Urothelium cell line (cell line): ENCODE measurements at places on chromosomes 5 and 9.

- DNase-seq = no peak
Observed at GRCh38 chr5:73763300-73764032, 137.5 kb downstream of the ARHGEF28 start.

DNA sequence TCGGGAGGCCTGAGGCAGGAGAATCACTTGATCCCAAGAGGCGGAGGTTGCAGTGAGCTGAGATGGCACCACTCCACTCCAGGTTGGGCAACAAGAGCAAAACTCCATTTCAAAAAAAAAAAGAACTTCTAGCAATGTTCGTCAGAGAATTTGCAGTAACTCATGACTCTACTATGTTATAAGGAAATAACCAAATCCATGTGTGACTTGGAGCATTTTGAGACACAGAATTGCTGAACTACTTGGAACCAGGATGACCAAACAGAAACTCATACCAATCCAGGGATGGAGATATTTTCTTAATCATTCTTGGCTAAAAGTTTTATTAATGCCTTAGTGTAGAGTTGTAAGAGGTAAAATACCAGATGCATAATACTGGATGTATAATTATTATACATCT lies 99.9 kb upstream of the BNC2 start:
- DNase-seq = no peak

DNA sequence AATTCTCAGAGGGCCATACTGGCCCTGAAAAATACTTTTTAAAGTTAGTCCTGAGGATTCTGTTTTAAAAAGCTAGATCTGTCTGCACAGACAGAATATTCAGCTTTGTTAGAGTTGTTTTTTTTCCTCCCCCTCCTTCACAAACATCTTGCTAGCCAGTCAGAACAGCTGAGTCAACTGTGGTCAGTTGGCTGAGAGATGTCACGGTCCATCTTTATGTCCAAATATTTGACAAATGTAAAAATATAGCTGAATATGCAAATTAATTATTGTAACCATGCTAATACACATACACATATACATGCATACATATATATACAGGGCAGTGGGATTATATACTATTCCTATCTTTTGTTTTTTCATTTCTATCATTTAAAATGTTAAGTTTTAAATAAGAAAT lies 33.9 kb downstream of the UNC13B start:
- DNase-seq = no peak

- DNase-seq = no peak
Observed at GRCh38 chr9:76571743-76572146, 112.8 kb downstream of the GCNT1 start.

DNA sequence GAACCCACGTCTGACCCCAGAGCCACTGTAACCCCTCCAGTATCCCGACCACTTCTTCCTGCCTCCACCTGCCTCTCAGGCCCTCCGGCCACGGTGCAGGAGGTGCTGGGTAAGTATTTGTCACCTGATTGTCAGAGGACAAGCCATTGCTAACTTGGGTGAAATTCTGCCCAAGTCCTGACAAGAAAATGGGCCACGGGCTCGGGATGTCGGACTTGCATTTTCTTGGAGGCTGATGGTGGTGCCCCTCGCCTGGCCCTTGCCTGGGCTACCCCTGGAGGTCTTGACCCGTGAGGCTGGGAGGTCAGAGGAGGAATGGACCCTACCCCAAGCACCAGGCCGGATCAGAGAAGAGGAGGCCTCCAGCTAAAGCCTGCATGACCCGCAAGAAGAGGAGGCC lies 149.7 kb upstream of the COL5A1 start:
- no peak for DNase-seq

- no peak for DNase-seq
Observed at GRCh38 chr9:38185647-38186403, 116.8 kb upstream of the SHB start.

GRCh38 chr5:125411071-125411743 lies 664.8 kb upstream of the ZNF608 start:
- peak; percentile 40 for DNase-seq

DNA sequence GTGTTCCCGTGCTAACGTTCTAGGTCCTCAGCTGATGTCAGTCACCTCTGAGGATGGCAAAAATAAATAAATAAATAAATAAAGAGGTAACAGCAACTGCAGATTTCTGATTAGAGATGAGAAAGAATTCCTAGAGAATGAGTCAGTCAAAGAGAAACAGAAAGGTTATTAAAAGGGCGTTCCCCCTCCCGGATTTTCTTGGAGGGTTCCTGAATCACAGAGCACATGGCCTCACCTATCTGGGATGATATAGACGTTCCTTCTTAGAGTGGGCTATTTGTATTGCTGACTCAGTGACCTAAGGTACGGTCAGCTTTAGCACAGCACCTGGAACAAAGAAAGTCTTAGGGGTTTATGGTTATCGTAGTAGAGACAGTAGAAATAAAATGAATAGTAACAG lies 30.6 kb downstream of the HTR4 start:
- DNase-seq = peak; percentile 60

GRCh38 chr5:56305001-56305950 lies 72.1 kb upstream of the ANKRD55 start:
- no peak for DNase-seq

DNA sequence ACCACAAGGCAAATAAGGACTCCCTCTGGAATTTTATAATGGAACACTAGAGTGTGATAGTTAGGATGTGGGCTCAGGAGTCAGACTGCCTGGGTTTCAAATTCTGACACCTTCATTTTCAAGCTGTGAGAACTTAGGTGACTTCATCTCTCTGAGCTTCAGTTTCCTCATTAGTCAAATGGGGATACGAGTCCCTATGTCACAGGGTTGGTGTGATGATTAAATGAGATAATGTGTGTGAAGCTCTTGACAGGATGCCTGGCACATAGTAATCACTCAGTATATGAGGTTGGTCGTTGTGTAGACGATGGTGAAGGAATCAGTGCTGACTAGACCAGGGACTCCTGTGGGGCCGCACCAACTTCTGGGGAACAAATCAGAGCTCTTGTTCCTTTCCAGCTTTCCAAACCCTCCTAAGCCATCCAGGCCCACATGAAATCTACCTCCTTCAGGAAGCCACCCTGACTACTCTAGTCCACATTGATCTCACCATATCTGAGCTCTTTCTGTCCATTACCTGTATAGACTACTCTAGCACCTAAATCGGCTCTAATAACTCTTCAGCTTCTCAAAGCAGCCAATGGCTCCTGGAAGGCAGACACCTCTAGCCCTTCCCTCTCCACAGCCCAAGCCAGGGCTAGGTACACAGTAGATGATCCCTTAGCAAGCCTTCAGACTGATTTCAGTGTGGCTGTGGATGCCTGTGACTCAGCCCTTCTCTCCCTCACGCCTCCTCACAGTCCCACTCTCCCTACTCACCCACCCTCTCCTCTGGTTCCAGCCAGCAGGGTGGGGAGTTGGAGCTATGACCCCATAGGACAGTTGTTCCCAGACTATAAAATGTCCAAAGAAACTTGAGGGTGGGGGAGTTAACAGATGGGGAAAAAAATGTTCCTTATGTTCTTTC lies 2.5 kb upstream of the TCF7 start:
- DNase-seq = peak; percentile 24

GRCh38 chr9:125370786-125371185 lies 109.2 kb downstream of the GAPVD1 start:
- no peak for DNase-seq

GRCh38 chr9:33498387-33498786 lies 24.7 kb upstream of the NOL6 start:
- no peak for DNase-seq

DNA sequence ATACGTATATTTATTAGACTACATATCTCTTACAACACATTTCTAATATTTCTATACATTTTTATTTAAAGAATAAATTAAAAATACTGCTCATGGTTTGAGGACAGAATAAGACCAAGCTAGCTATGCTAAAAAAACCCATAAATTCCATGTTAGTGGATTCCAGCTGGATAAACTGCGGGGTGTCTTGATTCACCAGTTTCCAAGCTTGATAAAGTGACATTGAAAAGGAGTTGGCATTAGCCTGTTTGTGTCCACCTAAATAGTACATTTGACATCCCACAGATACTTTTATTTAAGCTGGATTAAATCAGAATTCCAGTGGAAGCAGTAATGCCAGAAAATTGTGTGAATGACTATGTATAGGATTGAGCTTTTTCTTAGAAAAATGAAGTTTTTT lies 80.1 kb downstream of the GABRA6 start:
- no peak for DNase-seq

DNA sequence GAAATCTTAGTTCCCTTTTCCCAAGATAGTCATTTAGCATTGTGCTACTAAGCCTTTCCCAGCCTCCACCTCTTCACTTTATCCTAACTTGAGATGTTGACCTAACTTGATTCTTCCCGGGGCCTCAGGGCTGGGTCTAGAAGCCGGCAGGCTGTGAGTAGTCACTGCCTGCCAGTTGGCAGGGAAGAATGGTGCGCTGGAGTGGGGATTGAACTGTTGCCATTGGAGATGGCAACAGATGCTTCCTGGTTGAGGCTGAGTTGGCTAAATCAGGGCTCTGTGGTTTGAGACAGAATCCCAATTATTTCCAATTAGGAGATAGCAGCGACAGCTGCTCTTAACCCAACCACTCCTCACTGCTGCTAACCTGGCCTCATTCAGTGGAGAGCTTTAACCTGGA lies 343.1 kb downstream of the BRINP1 start:
- DNase-seq = no peak

DNA sequence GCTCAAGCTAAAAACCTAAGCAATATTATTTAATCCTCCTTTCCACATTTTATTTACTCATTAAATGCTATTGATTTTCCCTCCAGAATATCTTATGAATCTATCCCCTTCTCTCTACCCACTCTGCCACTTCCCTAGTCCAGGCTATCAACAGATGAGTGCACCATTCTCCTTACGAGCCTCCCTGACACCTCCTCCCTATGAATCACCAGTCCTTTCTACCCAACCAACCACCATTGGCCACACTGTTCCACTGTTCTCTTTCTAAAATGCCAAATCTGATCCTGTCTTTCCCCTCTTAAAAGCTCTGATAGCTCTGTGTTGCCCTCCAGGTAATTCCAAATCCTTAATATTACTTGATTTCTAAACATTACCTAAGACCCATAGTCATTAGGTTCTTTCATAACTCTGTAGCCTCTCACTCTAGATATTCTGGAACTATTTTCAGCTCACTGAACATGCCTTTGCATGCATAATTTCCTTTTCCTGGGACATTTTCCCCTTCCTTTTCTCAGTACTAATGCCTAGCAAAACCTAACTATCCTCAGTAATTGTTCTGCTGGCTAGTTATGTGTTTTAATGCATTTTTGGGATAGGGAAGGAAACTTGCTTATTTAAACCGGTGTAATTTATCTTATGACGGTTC lies 126.3 kb downstream of the UNC13B start:
- no peak for DNase-seq

DNA sequence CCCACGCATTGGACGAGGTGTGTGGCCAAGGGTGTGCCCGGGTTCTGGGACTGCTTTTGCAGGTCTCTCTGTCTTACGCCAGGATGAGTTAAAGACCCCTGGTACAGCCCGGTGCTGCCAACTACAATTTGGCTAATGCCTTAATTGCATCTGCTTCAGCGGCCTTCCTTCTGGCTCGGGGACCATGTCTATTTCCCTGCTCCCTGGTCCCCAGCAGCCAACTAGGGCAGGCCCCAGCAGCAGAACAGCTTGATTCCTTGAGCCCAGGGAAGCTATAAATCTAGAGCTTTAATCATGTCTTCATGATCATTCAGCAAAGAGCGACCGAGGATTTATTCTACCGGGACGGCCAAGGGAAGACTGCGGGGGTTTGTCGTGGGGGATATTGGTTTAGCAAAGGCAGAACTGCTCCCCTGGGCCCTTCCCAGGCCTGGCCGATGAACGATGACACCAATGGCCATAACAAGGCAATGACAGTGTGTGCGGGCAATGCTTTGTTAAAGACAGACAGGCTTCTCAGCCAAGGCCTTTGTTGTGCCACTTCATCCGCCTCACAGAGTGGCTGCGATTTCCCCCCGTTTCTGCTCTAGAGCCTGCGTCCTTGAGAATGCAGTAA lies 51.4 kb downstream of the CFAP77 start:
- no peak for DNase-seq

DNA sequence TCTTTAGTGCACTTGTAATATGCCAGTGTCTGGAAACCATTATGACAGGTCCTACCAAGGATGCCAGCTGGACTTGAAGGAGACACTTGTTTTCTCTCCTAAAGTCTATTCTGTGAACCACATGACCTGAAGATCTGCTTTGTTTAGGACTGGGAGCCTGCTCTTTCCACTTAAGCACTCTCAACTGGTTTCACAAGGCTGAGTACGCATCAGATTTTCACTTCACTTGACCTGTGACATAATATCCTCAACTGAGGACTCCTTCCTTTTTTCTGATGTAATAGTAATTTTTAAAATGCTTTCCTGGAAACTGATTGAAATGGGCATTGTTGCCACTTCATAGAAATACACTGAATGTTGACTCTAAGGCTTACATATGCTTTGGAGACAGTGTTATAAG lies 52.2 kb downstream of the PDE8B start:
- DNase-seq = no peak

- DNase-seq = no peak
Observed at GRCh38 chr9:137825324-137825989, 52.1 kb upstream of the CACNA1B start.

- no peak for DNase-seq
Observed at GRCh38 chr9:79565245-79565644, 6.5 kb upstream of the TLE4 start.

GRCh38 chr9:11821306-11821975 lies 871.7 kb upstream of the TYRP1 start:
- no peak for DNase-seq

GRCh38 chr9:7089406-7090193 lies 331.8 kb downstream of the KDM4C start:
- no peak for DNase-seq

GRCh38 chr5:178221853-178222252 lies 10.7 kb downstream of the PHYKPL start:
- DNase-seq = no peak

- DNase-seq = no peak
Observed at GRCh38 chr5:10662661-10663488, 98.2 kb downstream of the DAP start.

- peak; percentile 83 for DNase-seq
Observed at GRCh38 chr9:121692606-121693387, 41.4 kb downstream of the DAB2IP start.

- no peak for DNase-seq
Observed at GRCh38 chr9:12934545-12935272, 159.9 kb downstream of the LURAP1L start.

GRCh38 chr9:101093620-101094019 lies 65.1 kb downstream of the PLPPR1 start:
- DNase-seq = peak; percentile 64

GRCh38 chr5:775961-776861 lies 8.3 kb downstream of the ZDHHC11B start:
- no peak for DNase-seq
